SIG-M5 (cell line): ENCODE measurements at places on chromosomes 12 and 14.

GRCh38 chr14:73289308-73289707, 52.0 kb downstream of the PAPLN start:
- DNase-seq = no peak

DNA sequence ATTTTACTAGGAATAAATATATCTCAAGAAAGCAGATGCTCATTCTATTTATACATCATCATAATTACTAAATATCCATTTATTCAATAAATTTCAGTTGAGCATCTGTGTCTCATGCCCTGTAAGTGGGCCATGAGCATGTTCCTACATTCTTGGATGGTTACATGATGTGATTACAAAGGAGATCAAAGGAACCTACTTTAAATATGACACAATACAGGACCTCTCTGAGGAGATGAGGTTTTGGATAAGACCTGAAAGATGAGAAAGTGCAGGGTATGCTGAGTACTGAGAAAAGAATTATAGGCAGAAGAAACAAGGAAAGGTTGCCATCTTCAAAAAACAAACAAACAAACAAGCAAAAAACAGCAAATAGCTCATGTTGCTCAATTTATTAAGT, 105.4 kb upstream of the CNTN1 start:
- DNase-seq = no peak

DNA sequence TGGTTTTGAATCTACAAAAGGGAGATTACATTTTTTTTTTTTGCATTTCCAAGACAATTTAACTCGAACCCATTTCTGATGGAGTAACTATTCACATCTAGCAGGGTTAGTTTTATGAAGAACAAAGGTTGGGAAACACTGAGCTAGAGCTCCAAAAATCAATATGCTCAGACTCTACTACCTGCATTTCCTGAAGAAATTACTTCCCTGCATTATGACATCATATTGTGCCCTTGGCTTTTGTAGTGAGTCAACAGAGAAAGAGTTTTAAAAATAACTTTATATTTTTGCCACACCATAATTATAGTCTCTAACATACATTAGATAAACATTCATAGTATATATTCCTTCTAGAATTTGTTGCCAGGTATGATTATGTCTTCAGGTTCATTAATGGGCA, 14.8 kb downstream of the GRIP1 start:
- DNase-seq = no peak

GRCh38 chr14:92551044-92551841, 37.7 kb downstream of the RIN3 start:
- DNase-seq = no peak

DNA sequence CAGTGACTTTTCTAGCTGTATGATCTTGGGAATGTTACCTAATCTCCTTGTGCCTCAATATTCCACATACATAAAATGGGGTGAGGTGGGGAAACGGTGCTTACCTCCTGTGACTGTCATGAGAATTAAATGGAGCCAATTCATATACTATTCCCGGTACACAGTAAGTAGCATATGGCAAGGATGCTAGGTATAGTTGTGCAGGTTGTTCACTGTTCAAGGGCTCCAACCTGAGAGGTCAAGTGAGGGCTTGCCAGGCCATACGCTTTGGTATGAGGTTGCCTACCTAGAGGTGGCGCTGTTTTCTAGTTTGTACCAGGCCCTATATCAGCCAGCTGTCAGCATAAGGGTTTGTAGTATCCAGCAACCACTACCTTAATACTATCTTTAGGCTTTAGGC, 3.6 kb upstream of the BATF start:
- DNase-seq = no peak

GRCh38 chr14:105897725-105898113, 371.3 kb downstream of the TMEM121 start:
- no peak for DNase-seq

DNA sequence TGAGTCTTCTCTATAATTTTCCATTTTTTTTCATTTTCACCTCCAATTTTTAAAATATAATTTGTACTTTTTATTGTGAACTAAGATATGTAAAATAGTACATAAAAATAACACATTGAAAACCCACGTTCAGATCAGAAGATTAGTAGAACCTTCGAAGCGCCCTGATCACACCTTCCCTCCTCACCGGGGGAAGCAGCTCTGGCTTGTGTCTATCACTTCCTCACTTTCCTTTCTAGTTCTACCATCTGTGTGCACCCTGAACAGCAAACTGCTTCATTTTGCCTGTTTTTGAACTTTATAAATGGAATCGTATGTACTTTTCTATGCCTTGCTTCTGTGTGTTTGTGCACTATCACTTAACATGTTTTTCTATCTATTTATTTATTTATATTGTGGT, 11.8 kb upstream of the CD27 start:
- no peak for DNase-seq

- DNase-seq = no peak
Observed at GRCh38 chr12:120263748-120264085, 1.8 kb downstream of the PXN start.

GRCh38 chr12:74586251-74586650, 48.6 kb downstream of the ATXN7L3B start:
- DNase-seq = no peak

GRCh38 chr12:85814071-85814470, 22.1 kb downstream of the RASSF9 start:
- DNase-seq = no peak

GRCh38 chr14:75456069-75456996, 28.5 kb downstream of the JDP2 start:
- DNase-seq = no peak
